ENCODE measurements at places on chromosomes 1 and 21.

GRCh38 chr21:34282223-34282622 lies 81.6 kb upstream of the KCNE2 start:
- DNase-seq: no peak

- DNase-seq: no peak
These were observed 60.1 kb upstream of the NEK2 start for GRCh38 chr1:211735208-211736170.

DNA sequence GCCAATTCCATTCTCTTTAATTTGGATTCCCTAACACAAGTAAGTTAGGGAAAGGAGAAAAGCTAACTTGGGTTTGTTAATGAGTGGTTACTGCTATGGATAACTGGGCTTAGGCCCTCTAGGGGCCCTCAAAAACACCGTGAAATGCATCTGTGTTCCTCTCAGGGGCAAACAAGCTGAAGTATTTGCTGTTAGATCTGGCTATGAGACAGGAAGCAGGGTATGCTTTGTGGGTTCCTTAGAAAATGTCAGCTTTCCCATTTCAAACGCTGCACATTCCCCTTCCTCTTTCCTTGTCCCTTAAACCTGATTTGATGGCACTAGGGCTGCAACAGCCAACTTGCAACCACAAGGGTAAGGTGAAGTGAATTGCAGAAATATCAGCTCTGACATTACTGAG lies 5.7 kb upstream of the CAP1 start:
- DNase-seq: no peak

DNA sequence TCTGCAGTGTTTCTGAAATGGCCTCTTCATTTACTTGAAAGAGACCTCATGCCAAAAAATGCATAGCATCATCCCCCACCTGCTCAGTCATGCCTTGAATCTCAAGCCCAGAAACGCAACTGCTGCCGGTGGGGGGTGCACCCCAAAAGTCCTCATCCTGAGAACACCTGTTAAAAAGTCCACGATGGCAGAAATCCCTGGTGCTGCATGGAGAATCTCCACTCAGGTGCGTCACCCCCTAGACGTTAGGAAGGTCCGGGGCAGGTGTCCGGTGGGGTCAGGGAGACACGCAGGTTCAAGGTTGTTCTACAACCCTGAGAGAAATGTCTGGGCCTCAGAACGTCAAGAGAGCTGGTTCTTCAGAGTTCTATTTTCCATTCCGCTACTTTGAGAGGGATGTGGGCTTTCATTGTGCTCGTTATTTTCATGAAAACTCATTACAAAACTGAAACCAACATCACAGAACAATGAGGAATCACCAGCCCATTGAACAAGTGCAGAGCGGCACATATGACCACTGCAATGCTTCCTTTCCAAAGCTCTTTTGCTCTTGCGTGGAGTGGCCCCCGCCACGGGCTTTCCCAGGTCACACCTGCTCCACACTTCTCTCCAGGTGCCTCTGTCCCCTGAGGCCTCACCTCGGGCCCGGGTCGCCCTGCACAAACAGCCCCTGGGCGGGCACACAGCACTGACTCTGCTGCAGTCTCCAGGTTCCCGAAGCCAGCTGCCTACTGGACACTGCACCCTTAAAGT lies 201.9 kb downstream of the TOMM20 start:
- DNase-seq: no peak

DNA sequence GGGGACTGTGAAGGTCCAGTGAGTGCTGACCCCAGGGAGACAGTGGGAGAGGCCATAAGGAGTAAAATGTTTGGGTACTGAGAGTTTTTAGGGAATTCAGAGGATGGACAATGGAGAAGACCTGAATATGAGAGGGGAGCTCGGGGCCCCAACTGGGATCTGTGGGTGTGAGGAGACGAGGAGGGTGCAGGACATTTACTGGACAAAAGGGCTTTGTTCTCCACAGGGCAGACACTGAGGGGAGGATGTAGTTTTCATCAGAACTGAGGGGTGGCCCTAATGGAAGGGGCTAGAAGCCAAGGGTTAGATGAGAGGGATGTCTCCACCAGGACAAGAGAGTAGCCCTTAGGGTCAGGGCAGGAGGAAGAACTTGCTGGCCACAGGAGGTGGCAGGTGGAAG lies 30.0 kb downstream of the TMCC2 start:
- DNase-seq: no peak

- DNase-seq: no peak
These were observed 75.0 kb downstream of the CEP350 start for GRCh38 chr1:180029524-180030135.

GRCh38 chr1:225882694-225883615 lies 775 bp upstream of the TMEM63A start:
- no peak for DNase-seq

DNA sequence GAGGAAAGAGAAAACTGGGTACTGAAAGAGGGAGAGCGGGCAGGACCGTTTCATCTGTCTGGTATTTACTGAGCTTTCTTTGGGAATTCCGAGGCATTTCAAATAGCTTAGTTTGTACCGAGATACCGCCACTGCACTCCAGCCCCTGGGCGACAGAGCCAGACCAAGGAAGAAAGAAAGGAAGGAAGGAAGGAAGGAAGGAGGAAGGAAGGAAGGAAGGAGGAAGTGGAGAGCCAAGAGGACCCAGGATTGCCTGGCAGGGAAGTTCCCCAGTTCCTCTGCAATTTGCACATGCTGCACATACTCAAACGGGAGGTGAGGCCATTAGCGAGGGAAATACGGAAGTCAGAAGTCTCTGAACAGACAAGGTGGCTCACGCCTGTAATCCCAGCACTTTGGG lies 961 bp upstream of the FUCA1 start:
- no peak for DNase-seq

GRCh38 chr1:68112835-68113243 lies 62.4 kb upstream of the DIRAS3 start:
- DNase-seq: no peak

GRCh38 chr1:44135886-44136285 lies 5.5 kb downstream of the KLF18 start:
- no peak for DNase-seq

DNA sequence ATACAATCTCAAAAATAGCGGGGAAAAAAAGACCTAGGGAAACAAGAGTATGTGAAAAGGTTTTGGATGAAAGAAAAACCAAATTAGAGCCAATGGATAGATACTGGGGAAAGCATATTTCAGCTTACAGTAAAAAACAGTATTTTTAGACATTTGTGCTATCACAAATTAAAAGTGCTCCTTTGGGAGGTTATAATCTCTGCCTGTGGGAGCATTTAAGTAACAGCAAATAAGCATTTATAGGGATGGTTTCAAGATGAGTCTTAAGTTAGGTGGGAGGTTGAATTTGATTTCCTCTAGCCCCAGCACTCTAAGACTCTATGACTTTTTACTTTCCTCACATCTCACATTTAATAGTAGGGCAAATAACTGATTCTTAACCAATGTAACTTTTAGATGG lies 79.6 kb upstream of the SLFNL1 start:
- DNase-seq: no peak

All from activated CD4-positive, CD25-positive, alpha-beta regulatory T cell (primary cell).